Neural crest cell (in vitro differentiated cells): ENCODE measurements at places on chromosomes 7 and 10. TPM values are rescaled to one million over a fixed set of nuclear protein-coding genes. Genes with fewer than 3 reads are reported as not detected.

Gene MEST
- total RNA-seq, result 212 and 236 TPM in 2 replicates

Gene CLDN12
- 41.0 and 41.1 TPM in 2 replicates for total RNA-seq

Gene ASCC1
- 31.5 and 35.6 TPM in 2 replicates for total RNA-seq

DNA sequence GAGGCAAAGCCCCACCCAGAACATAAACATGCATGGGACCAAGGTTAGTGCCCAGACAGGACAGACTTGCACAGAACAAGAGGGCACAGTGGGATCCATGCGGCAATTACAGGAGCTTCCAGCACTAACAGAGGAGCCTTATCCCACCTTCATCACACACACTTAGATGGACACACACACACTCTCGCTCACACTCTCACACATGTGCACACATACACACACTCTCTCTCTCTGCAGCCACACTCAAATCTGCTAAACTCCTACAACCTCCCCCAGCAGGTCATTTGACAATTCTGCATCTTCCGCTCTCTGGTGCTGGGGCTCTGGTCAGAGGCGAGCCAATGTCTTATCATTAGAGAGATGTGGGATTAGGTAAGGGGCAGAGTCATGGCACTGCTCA, 120.5 kb downstream of the UBE2H start:
- DNase-seq, result no peak

DNA sequence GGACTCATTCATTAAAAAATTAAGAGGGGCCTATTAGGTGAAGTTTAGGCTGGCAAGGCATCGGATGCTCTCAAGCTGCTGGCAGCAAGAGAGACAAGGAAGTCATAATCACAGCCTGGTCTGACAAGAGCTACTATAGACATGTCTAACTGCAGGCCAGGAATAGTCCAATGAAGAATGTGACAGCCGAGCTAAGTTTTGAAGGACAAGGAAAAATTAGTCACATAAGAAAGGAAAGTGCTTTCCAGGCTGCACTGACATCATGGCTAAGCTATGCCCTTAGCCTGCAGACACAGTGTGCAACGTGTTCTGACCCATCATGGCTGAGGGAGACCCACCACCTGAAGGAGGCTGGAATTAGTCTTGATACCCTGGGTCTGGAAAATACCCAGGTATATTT, 281.1 kb downstream of the PLXNA4 start:
- DNase-seq, result no peak

DNA sequence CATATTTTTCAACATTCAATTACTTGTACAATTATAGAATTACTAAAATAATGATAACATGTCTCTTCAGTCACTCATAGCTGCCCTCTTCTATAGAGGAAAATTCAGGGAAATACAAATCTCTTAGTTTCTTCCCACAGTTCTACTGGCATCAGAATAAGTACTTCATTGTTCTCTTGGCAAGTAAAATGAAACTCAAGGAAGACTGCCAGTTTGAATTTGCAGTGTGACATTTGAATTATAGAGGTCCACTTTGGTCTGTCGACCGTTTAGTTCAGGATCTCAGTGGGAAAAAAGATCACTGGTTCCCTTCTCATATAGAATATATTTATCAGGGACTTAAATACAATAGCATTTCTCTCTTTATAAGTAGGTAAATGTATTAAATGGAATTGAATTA, 114.5 kb downstream of the PON1 start:
- DNase-seq, result no peak

GRCh38 chr7:156438011-156438410, 202.6 kb upstream of the RNF32 start:
- DNase-seq, result no peak
